Non-pigmented ciliary epithelial cell (primary cell): ENCODE measurements at places on chromosomes 3 and 15.

DNA sequence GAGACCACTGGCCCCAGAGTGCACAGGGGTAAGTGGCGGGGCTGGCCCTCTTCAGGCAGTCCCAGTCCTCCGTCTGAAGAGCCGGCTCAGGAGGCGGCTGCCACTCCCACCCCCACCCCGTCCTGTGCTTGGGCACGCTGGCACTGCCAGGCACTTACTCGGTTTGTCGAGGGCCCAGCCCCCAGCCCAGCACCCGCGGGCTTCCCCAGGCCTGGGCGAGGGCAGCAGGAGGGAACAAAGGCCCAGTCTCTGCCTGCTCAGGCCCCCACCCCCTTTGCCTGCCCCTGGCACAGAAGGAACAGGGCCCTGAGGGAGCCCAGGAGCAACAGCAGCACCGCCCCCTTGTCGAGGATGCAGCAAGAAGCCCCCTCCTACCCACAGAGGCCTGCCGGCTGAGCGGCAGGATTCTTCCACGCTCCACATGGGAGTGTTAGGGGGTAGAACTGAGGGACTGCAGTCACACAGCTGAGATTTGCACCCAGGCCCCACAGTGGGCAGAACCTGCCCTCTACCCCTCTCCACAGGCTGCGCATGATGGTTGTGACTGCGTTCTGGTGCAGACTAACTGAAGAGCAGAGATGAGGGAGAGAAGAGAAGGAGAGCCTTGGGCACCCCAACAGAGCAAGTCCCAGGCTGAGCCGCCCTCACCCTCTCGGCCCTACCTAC, 8.9 kb downstream of the DUSP7 start:
- no peak for DNase-seq

DNA sequence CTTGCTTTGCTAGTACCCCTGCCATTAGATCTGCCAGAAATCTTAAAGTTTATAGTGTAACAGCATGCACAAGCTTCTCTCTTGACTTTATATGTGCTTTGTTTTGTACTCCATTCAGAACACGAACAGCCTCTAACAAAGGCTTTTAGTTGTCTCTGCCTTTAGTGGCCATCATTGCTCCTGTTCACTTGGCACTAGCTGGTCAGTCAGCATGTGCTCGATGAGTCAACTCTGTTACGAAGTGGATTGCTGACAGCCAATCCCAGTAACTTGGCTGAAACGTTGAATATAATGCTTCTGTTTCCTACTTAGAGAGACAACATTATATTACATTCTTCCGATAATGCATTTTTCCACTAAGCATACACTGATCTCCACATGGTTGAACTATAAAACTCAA, 349.2 kb downstream of the NAALADL2 start:
- no peak for DNase-seq

- DNase-seq: no peak
Observed at GRCh38 chr3:67602816-67603215, 51.6 kb downstream of the SUCLG2 start.

DNA sequence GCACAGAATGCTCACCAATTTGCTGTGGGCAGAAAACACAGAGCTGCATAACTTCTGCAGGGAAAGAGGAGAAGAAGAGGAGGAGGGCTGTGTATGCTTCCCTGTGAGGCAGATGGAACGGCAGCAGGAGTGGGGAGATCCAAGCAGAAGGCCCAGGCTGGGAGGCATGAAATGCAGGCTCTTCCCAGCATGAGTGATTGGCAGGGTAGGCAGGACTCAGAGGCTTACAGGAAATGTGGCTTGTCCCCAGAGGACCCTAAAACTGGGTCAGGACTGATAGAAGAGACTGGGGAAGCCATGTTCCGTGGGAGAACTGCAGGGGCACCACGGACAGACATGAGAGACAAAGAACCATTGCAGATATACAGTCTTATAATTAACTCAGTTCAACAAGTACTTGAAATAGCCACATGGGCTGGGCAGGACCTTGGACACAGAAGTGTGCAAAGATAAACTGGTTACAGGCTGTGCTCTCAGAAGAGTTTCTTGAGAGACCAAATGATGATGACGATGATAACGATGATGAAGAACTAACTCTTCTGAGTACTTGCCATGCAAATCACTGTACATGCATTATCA, 286.9 kb downstream of the EPHB1 start:
- no peak for DNase-seq

- DNase-seq: no peak
Observed at GRCh38 chr3:58848826-58849225, 182.3 kb upstream of the FAM3D start.

DNA sequence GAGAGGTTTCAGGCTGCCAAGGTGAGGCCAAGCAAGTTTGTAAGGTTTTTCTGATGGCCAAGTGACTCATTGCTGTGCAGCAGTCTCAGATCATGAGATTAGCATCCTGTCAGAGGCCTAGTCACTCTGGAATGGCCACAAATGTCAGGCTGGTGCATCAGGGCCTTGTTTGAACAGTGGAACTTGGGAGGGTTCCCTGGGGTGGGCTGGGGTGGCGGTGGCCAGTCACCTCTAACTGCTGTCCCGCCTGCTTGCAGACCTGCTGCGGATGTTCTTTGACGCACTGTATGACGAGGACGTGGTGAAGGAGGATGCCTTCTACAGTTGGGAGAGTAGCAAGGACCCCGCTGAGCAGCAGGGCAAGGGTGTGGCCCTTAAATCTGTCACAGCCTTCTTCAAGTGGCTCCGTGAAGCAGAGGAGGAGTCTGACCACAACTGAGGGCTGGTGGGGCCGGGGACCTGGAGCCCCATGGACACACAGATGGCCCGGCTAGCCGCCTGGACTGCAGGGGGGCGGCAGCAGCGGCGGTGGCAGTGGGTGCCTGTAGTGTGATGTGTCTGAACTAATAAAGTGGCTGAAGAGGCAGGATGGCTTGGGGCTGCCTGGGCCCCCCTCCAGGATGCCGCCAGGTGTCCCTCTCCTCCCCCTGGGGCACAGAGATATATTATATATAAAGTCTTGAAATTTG, 2.8 kb upstream of the FAM131A start:
- DNase-seq: no peak

GRCh38 chr3:9730657-9731205, 804 bp upstream of the BRPF1 start:
- DNase-seq: peak; percentile 54

- no peak for DNase-seq
Observed at GRCh38 chr3:32321095-32321790, 70.4 kb upstream of the CMTM7 start.

GRCh38 chr3:25355034-25355885, 72.8 kb upstream of the RARB start:
- DNase-seq: no peak

GRCh38 chr3:15513810-15514662, 7.5 kb downstream of the COLQ start:
- no peak for DNase-seq

- no peak for DNase-seq
Observed at GRCh38 chr3:168116279-168116678, 20.6 kb upstream of the GOLIM4 start.

- no peak for DNase-seq
Observed at GRCh38 chr3:124519591-124520194, 210.6 kb upstream of the UMPS start.

- DNase-seq: no peak
Observed at GRCh38 chr15:28922707-28923012, 36.9 kb downstream of the APBA2 start.

- DNase-seq: no peak
Observed at GRCh38 chr15:63221346-63221745, 31.9 kb downstream of the RAB8B start.

DNA sequence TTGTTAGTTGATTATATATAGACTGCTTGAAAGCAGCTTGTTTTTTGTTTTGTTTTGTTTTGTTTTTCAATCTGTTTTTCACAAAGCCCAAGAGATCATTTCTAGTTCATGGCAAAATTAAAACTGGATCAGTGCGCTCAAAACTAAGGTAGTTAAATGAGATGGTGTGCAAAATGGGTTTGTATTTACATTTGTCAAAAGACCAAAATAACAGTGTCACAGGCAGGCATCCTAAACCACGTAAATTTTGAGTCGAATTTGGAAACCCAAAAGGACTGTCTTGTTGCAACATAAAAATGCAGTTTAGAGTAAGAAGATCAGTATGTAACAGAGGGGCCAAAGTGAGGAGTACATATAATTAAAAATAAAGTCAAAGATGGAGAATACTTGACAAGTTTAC, 2.4 kb downstream of the DMXL2 start:
- DNase-seq: no peak

GRCh38 chr3:53823956-53824657, 22.1 kb downstream of the CHDH start:
- DNase-seq: no peak

DNA sequence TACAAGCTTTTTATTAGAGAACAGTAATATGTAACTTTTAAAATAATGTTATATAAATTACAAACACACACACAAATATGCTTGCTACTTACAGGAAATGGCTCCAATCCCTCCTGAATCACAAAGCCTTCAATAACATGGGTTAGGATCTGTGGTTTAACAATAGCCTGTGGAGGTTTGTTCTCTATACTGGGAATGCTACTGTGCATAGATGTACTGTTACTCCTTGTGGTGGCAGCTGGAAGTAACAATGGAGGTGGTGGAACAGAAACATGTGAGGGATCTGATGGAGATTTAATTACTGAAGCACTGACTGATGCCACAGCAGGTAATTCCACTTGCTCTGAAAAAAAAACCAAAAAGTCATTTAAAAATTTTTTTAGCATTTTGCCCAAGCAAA, 64.4 kb downstream of the PHC3 start:
- no peak for DNase-seq

GRCh38 chr15:90103701-90104329, 1.5 kb upstream of the IDH2 start:
- no peak for DNase-seq

- DNase-seq: no peak
Observed at GRCh38 chr3:190182418-190183043, 61.8 kb upstream of the P3H2 start.

GRCh38 chr15:91711384-91712033, 142.0 kb upstream of the SLCO3A1 start:
- DNase-seq: no peak

DNA sequence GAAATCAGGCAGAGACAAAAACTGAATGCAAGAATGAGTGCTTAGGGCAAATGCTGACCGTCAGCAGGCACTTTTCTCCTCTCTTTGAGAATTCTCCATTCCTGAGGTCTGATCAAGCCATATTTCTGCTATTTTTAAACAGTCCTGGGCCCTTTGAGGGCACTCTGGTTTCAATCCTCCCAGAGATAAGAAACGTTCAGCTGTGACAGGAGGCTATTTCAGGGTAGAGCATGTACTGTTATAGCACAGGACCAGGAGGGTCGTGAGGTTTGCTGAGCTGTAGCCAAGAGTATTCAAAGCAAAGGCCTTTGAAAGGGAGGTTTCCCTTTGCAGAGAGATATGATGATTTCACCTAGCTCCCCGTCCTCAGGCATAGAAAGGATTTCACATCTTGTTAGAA, 39.6 kb upstream of the PDZRN3 start:
- DNase-seq: no peak

DNA sequence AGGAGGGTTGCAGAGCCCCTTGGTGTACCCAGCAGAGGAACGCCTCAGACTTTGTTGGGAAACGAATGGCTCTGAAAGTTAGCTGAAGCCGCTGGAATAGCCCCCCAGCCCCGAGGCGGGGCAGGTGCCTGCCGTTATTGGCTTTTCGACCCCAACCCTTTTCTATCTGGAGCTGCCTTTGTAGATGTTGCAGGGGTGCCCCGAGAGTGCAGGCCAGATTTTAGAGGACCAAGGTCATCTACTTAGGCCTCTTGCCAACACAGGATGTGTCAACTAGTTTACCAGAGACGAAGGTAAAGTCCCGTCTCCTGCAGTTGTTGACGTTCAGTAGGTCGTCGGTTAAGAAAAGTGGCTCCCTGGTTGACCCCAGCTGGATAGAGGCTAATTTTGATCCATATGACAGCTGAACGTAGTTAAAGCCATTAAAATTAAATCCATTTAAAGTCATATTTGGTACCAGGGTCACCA, 579 bp upstream of the UBE3A start:
- DNase-seq: no peak

GRCh38 chr3:175914785-175915184, 1055.7 kb downstream of the NAALADL2 start:
- DNase-seq: no peak

- DNase-seq: no peak
Observed at GRCh38 chr3:142259359-142259758, 34.0 kb upstream of the GK5 start.

DNA sequence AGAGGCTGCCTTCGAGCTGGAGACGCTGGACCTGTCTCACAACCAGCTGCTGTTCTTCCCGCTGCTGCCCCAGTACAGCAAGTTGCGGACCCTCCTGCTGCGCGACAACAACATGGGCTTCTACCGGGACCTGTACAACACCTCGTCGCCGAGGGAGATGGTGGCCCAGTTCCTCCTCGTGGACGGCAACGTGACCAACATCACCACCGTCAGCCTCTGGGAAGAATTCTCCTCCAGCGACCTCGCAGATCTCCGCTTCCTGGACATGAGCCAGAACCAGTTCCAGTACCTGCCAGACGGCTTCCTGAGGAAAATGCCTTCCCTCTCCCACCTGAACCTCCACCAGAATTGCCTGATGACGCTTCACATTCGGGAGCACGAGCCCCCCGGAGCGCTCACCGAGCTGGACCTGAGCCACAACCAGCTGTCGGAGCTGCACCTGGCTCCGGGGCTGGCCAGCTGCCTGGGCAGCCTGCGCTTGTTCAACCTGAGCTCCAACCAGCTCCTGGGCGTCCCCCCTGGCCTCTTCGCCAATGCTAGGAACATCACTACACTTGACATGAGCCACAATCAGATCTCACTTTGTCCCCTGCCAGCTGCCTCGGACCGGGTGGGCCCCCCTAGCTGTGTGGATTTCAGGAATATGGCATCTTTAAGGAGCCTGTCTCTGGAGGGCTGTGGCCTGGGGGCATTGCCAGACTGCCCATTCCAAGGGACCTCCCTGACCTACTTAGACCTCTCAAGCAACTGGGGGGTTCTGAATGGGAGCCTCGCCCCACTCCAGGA, 21.1 kb downstream of the NRROS start:
- DNase-seq: no peak

GRCh38 chr3:183013856-183014255, 33.5 kb upstream of the DCUN1D1 start:
- DNase-seq: no peak

GRCh38 chr15:67690936-67691335, 134.4 kb upstream of the SKOR1 start:
- DNase-seq: peak; percentile 59

DNA sequence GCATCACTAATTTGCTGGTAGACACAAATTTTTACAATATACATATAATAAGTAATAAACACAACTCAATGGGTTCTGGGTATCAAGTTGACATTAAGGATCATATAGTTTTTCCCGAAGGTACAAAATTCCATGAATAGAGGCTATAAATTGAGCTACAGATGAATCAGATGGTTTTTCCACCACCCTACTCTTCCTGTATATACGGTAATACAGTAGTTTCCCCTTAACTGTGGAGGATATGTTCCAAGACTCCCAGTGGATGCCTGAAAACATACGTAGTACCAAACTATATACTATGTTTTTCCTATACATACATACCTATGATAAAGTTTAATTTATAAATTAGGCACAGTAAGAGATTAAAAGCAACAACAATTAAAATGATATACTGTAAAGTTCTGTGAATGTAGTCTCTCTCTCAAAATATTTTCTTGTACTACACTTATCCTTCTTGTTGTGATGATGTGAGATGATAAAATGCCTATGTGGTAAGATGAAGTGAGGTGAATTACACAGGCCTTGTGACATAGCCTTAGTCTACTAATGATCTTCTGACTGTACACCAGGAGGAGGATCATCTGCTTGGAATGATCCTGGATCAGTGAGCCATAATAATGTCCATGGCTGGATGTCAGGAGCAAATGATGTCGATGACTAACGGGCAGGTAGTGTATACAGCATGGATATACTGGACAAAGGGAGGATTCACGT, 116.7 kb downstream of the NR1I2 start:
- no peak for DNase-seq

- no peak for DNase-seq
Observed at GRCh38 chr3:138112362-138112761, 3.0 kb downstream of the DZIP1L start.
